Liver (tissue), 10 donors: ENCODE measurements at places on chromosomes 5 and 9. TPM values are rescaled to one million over a fixed set of nuclear protein-coding genes. Genes with fewer than 3 reads are reported as not detected.

- no peak for DNase-seq
- no peak overlapping the region for H3K27ac ChIP-seq
- no peak overlapping the region for H3K4me3 ChIP-seq
- H3K27me3 ChIP-seq, result no peaks in the 10 kb centered on the region
- H3K36me3 ChIP-seq, result no peaks in the 10 kb centered on the region
These were observed 25.6 kb downstream of the KCNN2 start for GRCh38 chr5:114387433-114387832.

DNA sequence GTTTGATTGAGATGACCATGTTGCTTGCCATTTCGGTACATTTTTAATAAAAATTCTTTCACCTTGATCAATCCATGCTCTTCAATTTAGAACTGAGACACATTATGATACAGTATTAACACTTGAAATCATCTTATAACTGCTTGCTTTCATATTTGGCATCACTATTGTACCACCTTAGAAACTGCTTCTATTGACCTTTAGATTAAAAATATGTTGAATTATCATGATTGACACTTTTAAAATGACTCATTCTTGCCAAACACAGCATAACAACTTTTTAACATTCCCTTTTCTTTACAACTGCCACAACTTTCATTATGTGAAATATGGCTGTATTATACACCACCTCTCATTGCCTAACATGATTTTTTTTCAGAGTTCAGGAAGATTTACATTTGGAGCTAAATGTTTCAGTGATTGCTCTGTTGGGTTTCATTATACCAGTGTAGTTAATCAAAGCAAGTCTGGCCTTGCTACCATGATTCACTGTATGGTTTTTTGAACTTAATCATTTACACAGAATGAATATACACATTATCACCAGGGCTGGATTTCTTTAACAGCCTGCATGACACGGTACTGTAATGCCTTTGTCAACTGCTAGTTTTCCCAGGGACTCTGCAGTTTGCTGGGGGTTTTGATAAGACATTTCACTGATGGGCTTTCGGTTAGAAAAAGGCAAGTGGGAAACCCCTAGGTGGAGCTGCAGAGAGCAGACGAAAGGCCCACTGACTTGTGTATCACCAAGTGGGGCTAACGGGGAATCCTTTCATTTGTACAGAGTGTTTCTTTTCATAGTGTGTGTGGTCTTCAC lies 93.6 kb upstream of the TLE4 start:
- H3K4me1 ChIP-seq, result no peaks in the 10 kb centered on the region
- H3K27me3 ChIP-seq, result peaks cover 2% of the 10 kb centered on the region
- DNase-seq, result no peak
- H3K36me3 ChIP-seq, result no peaks in the 10 kb centered on the region
- no peak overlapping the region for H3K27ac ChIP-seq
- no peak overlapping the region for H3K4me3 ChIP-seq

- H3K27me3 ChIP-seq, result no peaks in the 10 kb centered on the region
- H3K4me3 ChIP-seq, result no peak overlapping the region
- no peaks in the 10 kb centered on the region for H3K36me3 ChIP-seq
- H3K4me1 ChIP-seq, result no peaks in the 10 kb centered on the region
- H3K27ac ChIP-seq, result no peak overlapping the region
- no peak for DNase-seq
These were observed 160.7 kb downstream of the TMEM38B start for GRCh38 chr9:105854783-105855724.

- peaks cover 17% of the 10 kb centered on the region for H3K4me1 ChIP-seq
- no peaks in the 10 kb centered on the region for H3K27me3 ChIP-seq
- H3K4me3 ChIP-seq, result no peak overlapping the region
- DNase-seq, result no peak
- no peaks in the 10 kb centered on the region for H3K36me3 ChIP-seq
- H3K27ac ChIP-seq, result no peak overlapping the region
These were observed 4.7 kb downstream of the LNPEP start for GRCh38 chr5:96940586-96940985.

DNA sequence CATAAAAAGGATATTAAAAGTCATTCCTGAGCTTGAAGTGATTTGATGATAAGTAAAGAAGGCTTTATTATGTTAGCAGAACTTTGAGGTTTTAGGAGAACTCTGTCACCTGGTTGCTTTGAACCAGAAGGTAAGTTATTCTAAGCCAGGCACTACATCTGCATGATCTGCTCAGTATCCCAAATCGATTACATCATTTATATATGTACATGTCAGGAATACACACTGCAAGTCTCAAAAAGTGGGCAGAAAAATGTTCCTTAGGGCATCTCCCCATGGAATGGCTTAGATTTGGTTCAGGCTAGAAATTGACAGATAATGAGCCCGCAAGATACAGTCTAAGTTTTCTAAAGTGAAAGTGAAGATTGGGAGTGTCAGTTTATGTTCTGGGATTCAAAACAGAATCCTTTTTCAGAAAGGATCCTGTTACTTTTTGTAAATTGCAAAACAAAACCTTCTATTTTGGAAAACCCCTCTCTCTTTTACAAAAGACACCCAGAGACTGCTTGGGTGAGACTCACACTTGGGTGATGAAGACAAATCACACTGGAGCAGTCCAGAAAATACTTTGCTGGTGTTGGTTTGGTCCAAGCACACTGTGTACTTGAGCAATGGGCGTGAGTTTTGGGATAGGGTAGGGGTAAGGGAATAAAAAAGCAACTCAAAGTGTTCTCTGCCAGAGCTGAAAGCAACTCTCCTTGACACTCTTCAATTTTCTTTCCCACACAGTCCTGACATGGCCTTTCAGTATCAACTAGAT lies 114.5 kb downstream of the FOXD1 start:
- no peak overlapping the region for H3K27ac ChIP-seq
- no peaks in the 10 kb centered on the region for H3K4me1 ChIP-seq
- DNase-seq, result no peak
- H3K4me3 ChIP-seq, result no peak overlapping the region

- no peaks in the 10 kb centered on the region for H3K4me1 ChIP-seq
- no peaks in the 10 kb centered on the region for H3K36me3 ChIP-seq
- H3K27ac ChIP-seq, result no peak overlapping the region
- no peak for DNase-seq
- no peak overlapping the region for H3K4me3 ChIP-seq
These were observed 62.0 kb downstream of the CRB2 start for GRCh38 chr9:123418052-123418430.

DNA sequence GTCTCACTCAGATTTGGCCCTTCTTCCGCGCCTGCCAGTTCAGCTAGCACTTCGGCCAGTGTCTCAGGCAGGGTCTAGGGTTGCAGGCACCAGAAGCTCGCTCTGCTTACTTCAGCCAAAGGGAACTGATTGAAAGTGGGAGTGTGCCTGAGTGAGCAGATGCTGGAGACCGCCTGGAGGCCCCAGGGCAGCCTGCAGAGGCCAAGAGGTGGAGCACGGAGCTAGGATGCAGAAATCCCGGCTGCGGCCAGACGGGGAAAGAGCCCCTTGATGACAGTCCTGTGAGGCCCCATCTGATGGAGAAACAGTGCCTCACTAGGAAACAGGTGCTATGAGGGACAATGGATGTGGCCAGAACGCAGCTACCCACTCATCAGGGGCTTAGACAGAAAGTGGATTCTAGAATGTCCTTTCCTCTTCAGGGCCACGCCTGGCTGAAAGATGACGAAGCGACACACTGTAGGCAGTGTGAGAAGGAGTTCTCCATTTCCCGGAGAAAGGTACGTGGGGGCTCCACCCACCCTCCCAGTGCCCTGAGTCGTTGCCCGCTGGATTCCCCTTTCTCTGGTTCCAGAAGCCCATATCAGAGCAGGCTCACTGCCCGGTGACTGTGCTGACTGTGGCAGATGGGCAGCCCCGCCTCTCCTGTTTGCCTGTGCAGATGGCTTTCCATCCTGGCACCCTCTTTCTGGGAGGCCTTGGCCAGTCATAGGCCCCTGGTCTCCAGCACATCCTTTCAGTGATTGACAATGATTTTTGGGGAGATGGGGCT lies 16.1 kb downstream of the HNRNPH1 start:
- no peak for DNase-seq
- no peak overlapping the region for H3K4me3 ChIP-seq
- H3K4me1 ChIP-seq, result no peaks in the 10 kb centered on the region
- no peaks in the 10 kb centered on the region for H3K27me3 ChIP-seq

GRCh38 chr5:10509575-10509974 lies 54.3 kb upstream of the ANKRD33B start:
- H3K27me3 ChIP-seq, result no peaks in the 10 kb centered on the region

DNA sequence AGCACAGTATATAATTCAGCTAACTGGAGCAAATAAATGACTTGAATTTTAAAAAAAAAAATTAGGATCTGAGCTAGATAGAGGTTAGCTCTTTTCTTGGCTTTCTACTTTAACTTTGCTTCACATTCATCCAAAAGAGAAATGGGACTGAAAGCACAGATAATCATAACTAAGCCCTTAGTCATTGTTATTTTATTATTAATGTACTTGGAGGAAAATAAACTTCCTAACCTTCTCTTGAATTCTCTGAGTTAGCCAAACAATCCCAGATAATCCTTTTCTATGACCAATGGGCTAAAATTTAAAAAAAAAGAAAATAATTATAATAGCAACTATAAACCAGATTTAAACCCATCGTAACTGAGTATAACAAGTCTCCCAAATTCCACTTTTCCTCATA lies 57.6 kb upstream of the RASA1 start:
- no peak overlapping the region for H3K27ac ChIP-seq
- DNase-seq, result no peak
- no peaks in the 10 kb centered on the region for H3K36me3 ChIP-seq
- H3K4me1 ChIP-seq, result no peaks in the 10 kb centered on the region
- no peak overlapping the region for H3K4me3 ChIP-seq
- H3K27me3 ChIP-seq, result no peaks in the 10 kb centered on the region

DNA sequence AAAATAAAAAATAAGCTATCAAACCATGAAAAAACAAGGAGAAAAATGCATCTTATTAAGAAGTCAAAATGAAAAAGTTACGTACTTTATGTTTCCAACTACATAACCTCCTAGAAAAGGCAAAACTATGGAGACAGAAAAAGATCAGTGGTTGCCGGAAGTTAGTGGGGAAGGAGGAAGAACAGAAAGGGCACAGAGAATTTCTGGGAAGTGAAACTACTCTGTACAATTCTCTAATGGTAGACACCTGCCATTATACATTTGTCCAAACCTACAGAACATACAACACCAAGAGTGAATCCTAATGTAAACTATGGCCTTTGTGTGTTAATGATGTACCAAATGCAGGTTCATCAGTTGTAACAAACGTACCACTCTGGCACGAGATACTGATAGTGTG lies 25.3 kb downstream of the SMU1 start:
- no peaks in the 10 kb centered on the region for H3K27me3 ChIP-seq
- no peaks in the 10 kb centered on the region for H3K4me1 ChIP-seq
- H3K36me3 ChIP-seq, result peaks cover 38% of the 10 kb centered on the region
- no peak overlapping the region for H3K27ac ChIP-seq
- no peak overlapping the region for H3K4me3 ChIP-seq

DNA sequence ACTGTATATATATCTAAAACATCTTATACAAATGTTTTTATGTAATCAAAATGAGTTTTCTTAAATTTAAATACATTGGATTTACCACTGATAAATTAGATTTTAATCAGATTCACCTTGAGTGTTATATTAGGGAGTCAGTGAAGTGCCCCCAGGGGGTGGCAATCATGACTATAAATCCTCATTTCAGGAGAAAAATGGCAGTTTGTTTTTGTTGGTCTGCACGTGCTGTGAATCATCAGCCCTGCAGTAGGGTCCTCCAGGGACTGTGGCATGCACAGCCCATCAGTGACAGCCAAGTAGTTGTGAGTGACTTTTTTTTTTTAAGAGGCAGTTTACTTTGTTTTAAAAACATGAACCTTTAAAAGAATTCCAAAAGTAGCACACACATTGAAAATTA lies 65.2 kb downstream of the ZSWIM6 start:
- H3K27ac ChIP-seq, result no peak overlapping the region
- no peaks in the 10 kb centered on the region for H3K36me3 ChIP-seq
- H3K4me3 ChIP-seq, result no peak overlapping the region
- H3K27me3 ChIP-seq, result no peaks in the 10 kb centered on the region
- peaks cover 19% of the 10 kb centered on the region for H3K4me1 ChIP-seq

- no peak overlapping the region for H3K27ac ChIP-seq
- H3K27me3 ChIP-seq, result no peaks in the 10 kb centered on the region
- H3K36me3 ChIP-seq, result no peaks in the 10 kb centered on the region
- no peak for DNase-seq
These were observed 418.6 kb downstream of the SLCO4C1 start for GRCh38 chr5:101877451-101877850.

The MAP3K1 gene
- 2.4 TPM for polyA plus RNA-seq

- H3K27me3 ChIP-seq, result no peaks in the 10 kb centered on the region
- DNase-seq, result peak; percentile 55
- H3K4me3 ChIP-seq, result no peak overlapping the region
- peaks cover 2% of the 10 kb centered on the region for H3K4me1 ChIP-seq
- H3K36me3 ChIP-seq, result no peaks in the 10 kb centered on the region
These were observed 507.8 kb downstream of the MAT2B start for GRCh38 chr5:164013077-164013670.

GRCh38 chr9:3912280-3912679 lies 386.5 kb upstream of the RFX3 start:
- H3K4me3 ChIP-seq, result no peak overlapping the region
- no peak overlapping the region for H3K27ac ChIP-seq
- H3K27me3 ChIP-seq, result no peaks in the 10 kb centered on the region
- no peaks in the 10 kb centered on the region for H3K36me3 ChIP-seq
- no peak for DNase-seq

- no peak for DNase-seq
- no peaks in the 10 kb centered on the region for H3K36me3 ChIP-seq
- H3K4me3 ChIP-seq, result no peak overlapping the region
- no peak overlapping the region for H3K27ac ChIP-seq
- H3K27me3 ChIP-seq, result no peaks in the 10 kb centered on the region
These were observed 176.3 kb downstream of the TMEM161B start for GRCh38 chr5:88092358-88092757.

GRCh38 chr5:81750308-81751008 lies 439 bp downstream of the SSBP2 start:
- peak; percentile 55 for DNase-seq
- H3K27ac ChIP-seq, result peak overlapping the region; percentile 80
- peak overlapping the region; percentile 96 for H3K4me3 ChIP-seq
- no peaks in the 10 kb centered on the region for H3K27me3 ChIP-seq
- H3K36me3 ChIP-seq, result no peaks in the 10 kb centered on the region

DNA sequence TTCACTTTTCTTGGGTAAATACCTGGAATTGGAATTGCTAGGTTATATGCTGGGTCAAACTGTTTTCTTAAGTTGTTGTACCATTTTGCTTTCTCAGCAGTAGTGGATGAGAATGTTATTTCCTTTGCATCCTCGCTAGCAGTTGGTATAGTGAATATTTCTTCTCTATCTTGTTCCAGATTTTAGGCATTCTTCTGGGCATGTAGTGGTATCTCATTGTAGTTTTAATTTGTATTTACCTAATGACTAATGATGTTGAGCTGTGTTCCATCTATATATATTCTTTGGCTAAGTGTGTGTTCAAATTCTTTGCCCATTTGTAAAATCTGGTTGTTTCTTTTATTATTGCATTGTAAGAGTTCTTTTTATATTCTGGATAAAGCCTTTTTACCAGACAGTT lies 333.3 kb downstream of the MAT2B start:
- no peak for DNase-seq
- no peak overlapping the region for H3K4me3 ChIP-seq
- no peak overlapping the region for H3K27ac ChIP-seq
- H3K27me3 ChIP-seq, result no peaks in the 10 kb centered on the region
- no peaks in the 10 kb centered on the region for H3K36me3 ChIP-seq
- H3K4me1 ChIP-seq, result no peaks in the 10 kb centered on the region

The TNFSF8 gene
- 0.48 TPM for polyA plus RNA-seq
